Mucosa of descending colon (tissue), 3 donors: ENCODE measurements at places on chromosomes 5 and 9. TPM values are rescaled to one million over a fixed set of nuclear protein-coding genes. Genes with fewer than 3 reads are reported as not detected.

Gene LCN15
- 17.2 TPM for total RNA-seq

Gene SH3TC2
- 1.3 TPM for total RNA-seq

DNA sequence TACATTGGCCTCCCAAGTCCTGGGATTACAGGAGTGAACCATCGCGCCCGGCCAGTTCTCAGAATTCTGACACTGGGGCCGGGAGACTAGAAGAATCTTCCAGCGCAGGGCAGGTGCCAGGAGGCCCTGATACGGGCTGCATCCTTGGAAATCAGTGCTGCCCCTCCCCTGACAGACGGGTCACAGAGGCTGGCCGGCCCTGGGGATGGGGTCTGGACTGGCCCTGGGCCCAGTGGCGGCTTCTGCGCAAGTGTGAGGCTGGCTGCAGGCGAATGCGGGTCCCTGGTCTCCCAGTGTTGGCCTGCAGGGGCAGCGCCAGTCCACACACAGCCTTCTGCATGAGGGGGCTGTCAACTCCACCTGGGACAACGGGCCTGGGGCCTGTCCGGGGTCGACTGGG, 831 bp upstream of the TBC1D9B start:
- peak; percentile 49 for DNase-seq

DNA sequence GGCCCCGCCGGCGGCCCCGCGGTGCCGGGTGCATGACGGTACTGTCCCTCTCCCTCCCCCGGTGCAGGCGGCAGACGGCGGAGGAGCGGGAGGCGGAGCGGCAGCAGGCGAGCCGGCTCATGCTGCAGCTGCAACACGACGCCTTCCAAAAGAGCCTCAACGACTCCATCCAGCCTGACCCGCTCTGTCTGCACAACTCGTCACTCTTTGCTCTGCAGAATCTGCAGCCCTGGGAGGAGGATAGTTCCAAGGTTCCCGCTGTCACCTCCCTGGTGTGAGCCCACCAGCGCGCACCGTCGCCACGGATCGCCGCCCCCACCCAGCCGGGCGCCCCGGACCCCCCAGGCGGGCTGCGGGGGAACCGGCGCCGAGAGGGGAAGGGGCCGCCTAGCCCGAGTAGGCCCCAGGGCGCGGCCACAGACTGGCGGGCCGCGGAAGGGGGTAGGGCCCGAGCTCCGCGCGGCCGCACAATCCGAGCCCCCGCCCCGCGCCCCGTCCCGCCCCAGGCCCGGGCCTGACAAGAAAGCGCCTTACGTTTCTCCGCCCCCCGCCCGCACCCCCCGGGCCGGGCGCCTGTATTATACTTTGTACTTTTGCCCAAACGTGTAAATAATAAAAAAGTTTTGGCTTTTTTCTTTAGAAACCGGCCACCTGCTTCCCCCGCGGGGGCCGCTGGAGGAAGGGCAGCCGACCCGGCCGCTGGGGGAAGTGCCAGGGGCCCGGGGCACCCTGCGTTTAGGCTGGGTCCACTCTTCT, 2.5 kb downstream of the TLX3 start:
- DNase-seq: no peak

DNA sequence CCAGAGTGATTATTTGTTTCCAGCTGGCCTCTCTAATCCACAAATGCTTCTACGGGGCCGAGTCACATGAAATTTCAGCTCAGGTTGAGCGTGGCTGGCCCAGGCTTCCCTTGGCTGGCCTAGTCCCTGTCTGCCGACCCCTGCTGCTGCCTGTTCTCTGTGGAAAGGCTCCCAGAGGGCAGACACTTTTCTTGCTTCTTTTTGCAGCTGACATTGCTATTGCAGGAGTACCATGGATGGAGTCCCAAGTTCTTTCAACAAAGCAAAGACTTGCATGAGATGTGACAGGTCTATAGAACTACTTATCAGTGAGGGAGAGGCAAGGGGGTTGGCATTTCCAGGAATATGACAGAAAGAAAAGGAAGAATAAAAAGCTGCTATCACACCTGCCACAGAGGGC, 287.4 kb upstream of the ARRDC3 start:
- DNase-seq: no peak

DNA sequence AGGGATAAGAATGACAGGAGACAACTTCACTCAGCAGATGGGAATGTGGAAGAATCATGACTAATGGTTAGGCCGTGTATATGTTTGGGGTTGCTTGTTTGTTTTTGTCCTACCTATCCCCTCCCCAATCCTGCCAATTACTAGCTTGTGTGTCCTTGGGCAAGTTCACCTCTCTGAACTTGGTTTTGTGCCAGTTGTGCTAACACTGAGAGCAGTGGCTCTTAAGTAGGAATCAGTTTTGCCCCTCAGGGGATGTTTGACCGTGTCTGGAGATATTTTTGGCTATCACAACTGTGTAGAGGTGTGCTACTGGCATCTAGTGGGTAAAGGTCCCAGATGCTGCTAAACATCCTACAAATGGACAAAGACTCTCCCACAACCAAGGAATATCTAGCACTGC, 287.0 kb downstream of the DMRT2 start:
- DNase-seq: no peak

DNA sequence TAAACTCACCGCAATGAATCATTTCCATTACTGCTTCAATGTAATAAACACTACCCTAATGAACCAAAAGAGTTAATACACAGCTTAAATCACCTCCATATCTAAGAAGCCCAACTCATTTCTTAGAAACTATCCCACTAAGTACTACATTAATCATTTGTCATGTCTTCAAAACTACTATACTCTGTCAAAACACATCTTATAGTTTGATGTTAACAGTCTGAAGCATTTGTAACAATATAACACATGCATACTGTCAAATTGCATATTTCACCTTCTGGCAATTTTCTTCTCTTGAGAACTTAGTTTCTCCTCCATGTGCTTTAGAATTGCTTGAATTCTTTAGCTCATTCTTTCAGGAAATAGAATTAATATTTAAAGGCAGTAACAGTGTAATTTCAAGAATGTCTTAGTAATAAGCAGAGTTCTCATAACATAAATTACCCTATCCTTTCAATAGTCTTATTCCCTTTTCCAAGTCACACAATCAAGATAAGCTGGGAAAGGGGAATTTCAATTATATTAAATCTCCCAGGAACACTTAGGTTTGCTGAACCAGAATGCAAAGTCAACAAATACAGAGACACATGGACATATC, 199.7 kb downstream of the ATPSCKMT start:
- DNase-seq: no peak

DNA sequence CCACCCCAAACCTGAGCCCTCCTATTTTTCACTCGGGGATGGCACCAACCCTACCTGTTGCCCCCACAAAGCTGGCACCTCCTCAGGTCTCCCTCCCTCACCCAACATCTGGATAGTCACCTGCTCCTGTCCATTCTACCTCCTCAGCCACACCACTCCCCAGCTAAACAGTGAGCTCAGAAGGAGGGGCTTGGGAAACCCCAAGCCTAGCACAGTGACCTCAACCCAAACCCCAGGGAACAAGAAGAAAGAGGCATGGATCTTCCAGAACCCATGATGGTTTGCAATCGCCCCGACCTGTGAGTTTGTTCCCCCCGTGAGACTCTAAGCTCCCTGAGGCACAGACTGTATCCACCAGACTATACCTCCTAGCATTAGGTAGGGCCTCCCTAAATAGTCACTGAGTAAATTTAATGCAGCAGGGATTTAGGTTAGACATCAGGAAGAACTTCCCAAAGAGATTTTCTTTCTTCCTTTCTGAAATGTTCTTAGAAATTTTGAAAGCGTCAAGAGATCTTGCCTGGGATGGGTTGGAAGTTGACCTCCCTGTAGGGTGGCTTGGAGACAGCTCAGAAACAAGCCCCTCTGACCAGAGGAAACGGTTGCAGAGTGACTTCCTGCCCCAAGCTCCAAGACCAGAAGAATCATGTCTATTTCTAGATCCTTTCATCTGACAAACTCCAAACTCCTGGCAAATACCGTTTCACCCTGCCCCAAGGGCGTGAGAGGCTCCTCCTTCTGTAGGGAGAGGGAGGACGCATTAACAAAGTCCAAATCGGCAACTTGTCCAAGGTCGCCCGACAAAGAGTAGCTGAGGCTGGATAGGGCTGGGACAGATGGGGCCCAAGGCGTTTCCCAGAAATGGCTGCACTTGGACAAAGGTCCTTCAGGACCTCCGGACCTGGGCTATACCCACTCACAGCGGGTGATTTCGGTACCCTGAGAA, 4.1 kb downstream of the FIBCD1 start:
- DNase-seq: no peak
